Thoracic aorta (tissue), 2 donors: ENCODE measurements at places on chromosomes 16 and 17. TPM values are rescaled to one million over a fixed set of nuclear protein-coding genes. Genes with fewer than 3 reads are reported as not detected.

DNA sequence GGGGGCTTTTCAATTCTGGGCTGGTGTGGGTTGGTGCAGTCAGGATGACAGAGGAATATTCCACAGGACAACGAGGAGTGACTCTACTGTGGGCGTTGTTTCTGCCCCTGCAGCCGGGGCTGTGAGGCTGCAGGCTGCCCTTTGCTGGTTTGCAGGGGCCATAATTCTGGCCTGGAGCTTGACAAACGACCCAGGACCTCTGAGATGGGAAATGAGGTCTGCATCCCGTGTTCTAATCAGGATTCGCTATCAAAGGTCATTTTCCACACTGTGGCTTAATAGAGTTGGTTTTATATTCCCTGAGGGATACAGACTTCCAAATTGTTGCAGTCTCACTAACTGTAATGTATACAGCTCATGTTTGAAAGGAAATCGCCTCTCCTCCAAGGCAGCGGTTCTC, 180.9 kb downstream of the RPTOR start:
- no peak for DNase-seq

Gene ALOX15
- not detected for total RNA-seq

GRCh38 chr16:4179020-4179419, 62.8 kb upstream of the ADCY9 start:
- DNase-seq = no peak

Gene NT5C
- 57.9 TPM for total RNA-seq

Gene C17orf113
- total RNA-seq = 0.21 TPM

Gene JPH3
- total RNA-seq = not detected

GRCh38 chr17:49581648-49581998, 6.0 kb downstream of the NXPH3 start:
- no peak for DNase-seq

Gene CACNG3
- total RNA-seq = not detected

GRCh38 chr17:69967910-69968411, 107.1 kb upstream of the KCNJ16 start:
- no peak for DNase-seq

DNA sequence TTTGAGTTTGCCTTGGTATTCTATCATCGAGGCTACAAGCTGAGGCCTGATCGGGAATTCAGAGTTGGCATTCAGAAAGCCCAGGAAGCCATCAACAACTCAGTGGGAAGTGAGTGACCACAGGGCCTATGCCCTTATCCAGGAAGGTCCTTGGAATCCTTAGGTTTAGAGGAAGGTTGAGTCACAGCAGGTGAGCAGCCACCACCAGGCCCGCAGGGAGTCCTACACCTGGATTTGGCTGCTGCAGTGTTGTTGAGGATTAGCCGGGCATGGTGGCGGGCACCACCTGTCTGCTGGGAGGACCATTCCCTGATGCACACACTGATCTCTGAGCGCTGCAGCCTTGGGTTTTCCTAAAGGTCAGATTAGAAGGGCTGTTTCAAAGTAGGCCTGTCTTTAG, 5.2 kb downstream of the ODAD4 start:
- no peak for DNase-seq

- no peak for DNase-seq
Observed at GRCh38 chr17:78986649-78987328, 7.1 kb upstream of the LGALS3BP start.
